Occipital lobe (tissue), 3 donors: ENCODE measurements at places on chromosomes 13 and 19.

- DNase-seq, result peak; percentile 86
Measured at GRCh38 chr19:13861714-13862531, 15.0 kb upstream of the NANOS3 start.

- no peak for DNase-seq
Measured at GRCh38 chr19:10887616-10888367, 16.4 kb downstream of the CARM1 start.

DNA sequence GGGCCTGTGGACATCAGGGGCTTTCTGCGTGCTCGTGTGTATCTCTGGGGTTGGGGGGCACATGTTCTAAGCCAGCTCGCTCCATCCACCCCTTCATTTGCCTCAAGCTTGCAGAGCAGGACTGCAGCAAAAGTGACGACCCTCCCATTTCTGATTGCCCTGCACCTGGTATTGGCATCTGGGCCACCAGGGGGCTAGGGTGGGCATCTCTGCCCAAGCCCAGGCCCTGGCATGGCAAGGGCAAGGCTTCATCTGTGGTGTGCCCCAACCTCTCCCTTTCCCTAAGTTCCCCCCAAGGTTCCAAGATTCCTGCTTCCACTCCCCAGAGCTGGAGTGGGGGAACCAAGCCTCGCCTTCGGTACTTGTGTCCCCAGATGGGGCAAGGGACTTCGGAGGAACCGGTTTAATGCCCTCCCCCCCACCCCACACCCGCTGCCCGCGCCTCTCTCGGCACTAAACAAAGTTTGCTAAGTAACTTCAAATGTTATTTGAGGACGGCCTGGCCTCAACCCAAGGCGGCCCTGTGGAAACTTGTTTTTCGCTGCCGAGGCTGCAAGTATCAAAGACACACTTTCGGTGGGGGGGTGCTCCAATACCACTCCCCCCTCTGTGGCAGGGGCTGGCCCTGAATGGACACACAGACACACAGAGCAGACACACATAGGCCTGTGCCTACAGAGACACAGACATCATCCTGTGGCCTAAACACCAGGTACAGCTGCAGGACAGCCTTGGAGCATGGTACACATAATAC, 12.2 kb downstream of the NFIX start:
- no peak for DNase-seq

GRCh38 chr19:40923934-40924391, 41.9 kb upstream of the CYP2A7 start:
- DNase-seq, result no peak

DNA sequence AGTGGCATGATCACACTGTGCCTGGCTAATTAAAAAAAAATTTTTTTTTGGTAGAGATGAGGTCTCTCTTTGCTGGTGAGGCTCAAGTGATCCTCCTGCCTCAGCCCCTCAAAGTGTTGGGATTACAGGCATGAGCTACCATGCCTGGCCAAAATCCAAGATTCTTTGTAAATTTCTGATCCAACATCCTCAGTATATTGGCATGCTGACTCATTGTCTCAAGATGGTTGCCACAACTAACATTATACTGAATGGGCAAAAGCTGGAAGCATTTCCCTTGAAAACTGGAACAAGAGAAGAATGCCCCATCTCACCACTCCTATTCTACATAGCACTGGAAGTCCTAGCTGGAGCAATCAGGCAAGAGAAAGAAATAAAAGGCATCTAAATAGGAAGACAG, 100.0 kb downstream of the KLF5 start:
- DNase-seq, result no peak

- no peak for DNase-seq
Measured at GRCh38 chr19:34474233-34474989, 7.1 kb upstream of the WTIP start.

GRCh38 chr19:17138937-17139598, 63.5 kb downstream of the MYO9B start:
- no peak for DNase-seq

DNA sequence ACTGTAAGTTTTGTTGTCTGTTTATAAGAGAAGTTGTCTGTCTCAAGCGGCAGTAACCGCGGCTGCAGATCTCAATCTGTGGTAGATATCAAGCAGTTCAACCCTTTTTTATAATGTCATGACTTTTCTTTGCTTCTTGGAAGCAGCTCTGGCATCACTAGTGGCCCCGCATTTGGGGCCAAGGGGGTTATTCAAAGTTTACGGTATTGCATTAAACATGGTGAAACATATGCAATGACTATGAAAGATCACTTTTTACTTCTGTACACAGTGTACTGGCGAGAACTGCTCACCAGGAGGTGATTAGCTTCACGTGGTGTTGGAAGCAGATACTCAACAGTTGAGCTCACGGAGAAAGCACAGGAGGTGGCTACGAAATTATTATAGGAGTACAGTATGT, 4.6 kb upstream of the FFAR3 start:
- no peak for DNase-seq

DNA sequence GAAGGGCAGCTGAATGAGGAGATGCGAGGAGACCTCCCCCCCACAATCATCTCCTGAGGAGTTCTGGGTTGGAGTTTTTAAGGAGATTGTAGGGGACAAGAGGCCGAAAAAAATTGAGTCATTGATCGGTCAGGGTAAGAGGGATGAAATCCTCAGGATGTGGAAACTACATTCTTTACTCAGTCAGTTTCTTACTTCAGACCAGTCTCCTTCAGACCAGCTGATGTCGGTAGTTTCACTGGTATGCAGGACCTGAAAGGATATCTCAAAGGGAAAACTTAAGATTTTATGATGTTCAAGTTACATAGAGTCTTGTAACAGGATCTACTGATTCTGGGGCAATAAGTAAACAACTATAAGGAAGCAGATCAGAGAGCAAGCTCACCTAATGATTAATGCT, 51.7 kb upstream of the RFXAP start:
- no peak for DNase-seq

DNA sequence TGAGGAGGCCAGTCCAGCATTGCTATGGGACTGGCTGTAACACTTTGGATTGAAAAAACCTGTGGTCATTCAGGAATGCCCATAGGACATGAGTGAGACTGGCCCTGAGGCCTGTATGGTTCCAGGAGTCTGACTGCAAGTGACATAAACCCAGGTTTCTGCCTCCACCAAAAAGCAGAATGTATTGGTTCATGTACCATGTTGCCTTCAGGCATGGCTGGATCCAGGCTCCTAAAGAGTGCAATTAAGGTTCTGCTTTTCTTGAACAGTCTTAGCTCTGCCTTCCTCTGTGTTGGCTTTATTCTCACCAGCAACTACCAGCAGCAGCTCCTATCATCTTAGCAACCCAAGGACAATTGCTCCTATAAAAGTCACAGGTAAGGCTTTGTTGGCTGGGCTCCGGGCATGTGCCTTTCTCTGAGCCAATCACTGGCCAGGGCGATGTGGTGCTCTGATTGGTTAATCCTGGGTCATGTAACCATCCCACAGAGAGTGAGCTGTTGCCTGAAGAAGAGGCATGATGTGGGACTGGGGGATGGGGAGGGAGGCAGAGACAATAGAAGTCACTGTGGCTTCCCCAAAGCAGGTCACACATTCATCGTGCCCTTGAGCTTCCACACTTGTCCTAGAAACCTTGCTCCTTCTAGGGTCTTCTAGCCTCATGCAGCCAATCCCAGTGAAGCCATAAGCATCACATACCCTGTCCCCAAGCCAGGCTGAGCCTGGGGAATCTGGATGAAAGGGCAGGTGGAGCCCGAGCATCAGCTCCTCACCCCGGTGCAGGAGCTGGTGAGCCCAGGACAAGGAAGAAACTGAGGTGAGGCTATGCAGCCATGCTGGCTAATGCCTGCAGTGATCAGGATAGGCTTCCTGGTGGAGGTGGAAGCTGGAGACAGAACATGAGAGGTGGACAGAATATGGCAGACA, 123.9 kb downstream of the URI1 start:
- DNase-seq, result no peak

DNA sequence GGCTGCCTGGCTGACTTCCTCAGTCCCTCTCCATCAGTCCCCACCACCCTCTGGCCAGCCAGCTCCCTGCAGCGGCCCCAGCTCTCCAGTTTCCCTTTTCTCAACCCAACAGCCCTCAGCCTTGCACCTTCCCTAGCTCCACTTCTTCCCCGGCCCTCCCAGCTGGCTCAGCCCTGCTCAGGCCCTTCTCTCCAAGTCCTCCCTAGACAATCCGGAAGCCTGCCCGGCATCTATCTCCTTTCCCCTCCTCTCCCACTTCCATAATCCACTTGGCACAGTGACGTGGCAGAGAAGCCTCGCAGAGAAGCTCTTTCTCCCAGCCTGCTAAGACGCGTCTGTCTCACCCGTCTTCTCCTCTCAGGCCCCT, 1.1 kb downstream of the UBXN6 start:
- DNase-seq, result peak; percentile 33

DNA sequence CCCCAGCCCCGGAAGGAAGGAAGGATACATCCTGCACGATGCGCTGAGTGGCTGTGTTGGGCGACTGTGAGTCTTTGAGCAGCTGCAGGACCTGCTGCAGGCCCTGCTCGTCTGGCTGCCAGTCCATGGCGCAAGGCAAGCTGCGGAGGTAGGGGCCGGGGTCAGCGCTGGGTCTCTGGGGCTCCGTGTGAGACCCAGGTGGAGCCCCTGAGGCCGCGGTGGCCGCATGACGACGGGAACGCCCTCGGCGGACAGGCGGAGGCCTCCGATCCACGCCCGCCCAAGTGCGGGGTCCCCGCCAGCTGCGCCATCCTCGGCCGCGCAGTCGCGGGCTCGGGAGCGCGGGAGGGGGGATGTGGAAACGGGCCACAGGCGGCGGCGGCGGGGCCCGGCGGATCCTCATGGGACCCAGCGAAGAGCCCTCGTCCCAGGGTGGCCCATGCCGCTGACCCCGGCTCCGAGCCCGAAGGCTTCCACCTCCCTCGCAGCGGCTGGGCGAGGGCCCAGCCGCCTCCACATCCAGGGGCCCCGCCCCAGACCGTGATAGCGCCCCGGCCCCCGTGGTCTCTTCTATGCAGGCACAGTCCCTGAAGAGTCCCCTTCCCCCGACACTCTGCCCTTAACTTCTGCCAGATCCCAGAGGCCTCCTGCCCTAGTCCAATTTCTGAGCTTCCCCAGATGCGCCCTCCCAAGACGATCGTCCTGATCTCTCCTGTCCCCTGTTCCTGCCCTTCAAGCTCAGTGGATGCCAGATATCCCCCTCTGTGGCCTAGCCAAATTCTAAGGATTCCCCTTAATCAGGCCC, 2.7 kb downstream of the TNPO2 start:
- no peak for DNase-seq

- DNase-seq, result no peak
Measured at GRCh38 chr19:19482809-19483596, 32.3 kb downstream of the TSSK6 start.

DNA sequence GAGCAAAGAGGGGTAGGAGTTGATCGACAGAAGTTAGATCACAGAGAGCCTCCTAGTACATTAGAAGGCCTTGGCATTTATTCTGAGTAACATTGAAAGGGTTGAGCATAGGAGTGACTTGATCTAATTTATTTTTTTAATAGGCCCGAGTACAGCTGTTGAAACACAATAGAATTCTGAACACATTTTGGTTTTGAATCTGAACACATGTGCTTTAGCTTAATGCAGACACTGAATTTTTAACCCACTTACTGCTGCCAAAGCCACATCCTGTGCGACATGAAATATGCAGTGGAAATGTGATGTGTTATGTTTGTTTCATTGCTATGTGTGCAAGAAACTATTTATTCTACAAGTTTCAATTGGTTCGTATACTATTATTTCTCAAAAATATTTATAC, 1505.9 kb downstream of the PCDH9 start:
- DNase-seq, result no peak

DNA sequence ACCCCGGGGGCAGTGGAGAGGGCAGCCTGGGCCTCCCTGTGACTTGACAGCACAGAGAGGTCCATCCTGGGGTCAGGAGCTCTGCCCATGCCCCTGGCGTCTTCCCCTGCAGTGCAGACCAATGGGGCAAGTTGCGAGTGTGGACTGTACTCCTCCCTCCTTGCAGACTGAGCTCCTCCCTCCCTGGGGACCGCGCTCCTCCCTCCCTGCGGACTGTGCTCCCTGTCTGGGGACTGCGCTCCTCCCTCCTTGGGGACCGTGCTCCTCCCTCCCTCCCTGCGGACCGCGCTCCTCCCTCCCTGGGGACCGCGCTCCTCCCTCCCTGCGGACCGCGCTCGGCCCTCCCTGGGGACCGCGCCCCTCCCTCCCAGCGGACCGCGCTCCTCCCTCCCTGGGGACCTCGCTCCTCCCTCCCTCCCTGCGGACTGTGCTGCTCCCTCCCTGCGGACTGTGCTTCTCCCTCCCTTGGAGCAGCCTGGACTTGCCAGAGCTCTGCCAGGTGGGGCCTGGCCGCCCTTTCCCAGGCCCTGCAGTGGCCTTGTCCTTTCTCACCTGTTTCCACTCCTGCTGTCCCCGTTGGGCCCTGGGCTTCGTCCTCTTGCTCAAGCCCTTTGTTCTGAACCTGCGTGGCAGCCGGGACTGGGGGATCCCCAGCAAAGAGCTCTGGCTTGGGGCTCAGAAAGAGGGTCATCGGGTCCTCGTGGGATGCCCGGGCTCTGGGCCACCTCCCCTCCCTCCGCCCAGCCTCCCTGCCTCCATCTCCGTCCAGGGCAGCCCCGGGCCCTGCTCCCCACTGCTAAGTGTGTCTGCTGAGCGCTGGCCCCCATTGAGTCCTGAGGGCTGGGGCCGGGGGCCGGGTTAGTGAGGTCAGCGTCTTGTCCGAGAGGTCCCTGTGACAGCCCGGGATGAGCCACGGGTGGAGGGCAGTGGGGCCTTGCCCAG, 6.8 kb downstream of the GAMT start:
- no peak for DNase-seq
